ENCODE measurements at places on chromosomes 6 and 20.

DNA sequence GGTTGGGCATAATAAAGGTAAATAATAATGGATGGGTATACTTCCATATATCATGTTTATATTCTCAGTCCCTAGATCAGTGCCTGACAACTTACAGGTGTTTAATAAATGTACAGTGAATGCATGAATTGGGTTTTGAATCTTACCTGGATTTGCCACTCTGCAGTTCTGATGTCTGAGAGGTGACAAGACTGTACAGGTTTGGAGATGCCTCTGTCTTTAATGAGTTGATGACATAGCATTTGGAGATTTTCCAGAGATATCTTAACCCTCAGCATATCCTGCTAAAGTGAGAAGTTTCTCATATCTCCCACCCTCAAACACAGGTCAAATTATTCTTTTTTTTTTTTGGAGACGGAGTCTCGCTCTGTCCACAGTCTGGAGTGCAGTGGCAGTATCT lies 2.2 kb downstream of the ANKS1A start:
- DNase-seq: no peak

- no peak for DNase-seq
Observed at GRCh38 chr20:4602297-4602631, 119.4 kb upstream of the PRND start.

DNA sequence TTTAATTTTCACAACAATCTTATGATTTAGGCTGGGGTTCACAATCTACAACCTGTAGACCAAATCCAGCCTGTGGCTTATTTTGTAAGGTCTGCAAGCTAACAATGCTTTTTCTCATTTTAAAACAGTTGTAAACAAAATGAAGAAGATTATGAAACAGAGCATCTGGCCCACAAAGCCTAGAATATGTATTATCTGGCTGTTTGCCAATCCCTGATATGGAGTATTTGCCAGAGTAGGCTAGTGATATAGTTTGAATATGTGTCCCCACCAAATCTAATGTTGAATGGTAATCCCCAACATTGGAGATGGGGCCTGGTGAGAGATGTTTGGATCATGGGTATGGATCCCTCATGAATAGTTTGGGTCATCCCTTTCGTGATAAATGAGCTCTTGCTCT lies 201.8 kb downstream of the DHX35 start:
- no peak for DNase-seq

DNA sequence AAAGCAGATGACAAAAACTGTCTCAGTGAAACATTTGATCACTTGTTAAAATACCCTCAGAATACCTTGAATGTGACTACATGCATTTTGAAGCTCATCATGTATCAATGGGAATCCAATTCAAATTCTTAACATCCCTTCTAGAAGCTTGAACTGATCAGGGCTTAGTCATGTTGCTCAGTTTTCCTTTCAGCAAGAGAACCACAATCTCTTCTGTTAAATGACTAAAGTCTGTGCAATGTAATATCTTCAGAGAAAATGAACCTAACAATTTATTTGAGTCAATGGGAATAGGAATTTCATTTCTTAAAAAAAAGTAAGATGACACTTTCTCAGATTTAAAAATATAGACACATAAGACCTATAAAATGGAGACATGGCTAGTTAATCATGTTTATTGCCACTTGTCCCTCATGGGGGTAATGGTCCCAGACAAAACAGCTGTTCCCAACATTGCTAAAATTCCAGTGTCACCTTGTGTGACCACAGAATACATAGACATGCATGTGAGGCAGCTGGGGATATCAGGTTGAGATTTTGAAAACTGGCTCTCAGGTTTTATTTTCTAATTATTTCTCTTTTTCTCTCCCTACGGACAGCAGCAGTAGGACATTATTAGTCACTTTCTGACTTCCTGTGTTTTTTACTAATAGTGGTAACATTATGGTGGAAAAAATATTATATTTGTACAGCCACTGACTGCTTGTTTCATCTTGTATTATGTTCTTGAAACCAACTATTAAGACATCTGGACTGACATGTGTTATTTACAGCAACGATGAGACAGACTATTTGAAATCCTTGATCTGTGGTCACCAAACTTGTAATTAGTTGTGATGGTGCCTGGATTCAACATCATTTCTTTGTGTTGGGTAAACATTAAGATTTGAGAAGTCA lies 192.5 kb downstream of the COL9A1 start:
- DNase-seq: no peak

DNA sequence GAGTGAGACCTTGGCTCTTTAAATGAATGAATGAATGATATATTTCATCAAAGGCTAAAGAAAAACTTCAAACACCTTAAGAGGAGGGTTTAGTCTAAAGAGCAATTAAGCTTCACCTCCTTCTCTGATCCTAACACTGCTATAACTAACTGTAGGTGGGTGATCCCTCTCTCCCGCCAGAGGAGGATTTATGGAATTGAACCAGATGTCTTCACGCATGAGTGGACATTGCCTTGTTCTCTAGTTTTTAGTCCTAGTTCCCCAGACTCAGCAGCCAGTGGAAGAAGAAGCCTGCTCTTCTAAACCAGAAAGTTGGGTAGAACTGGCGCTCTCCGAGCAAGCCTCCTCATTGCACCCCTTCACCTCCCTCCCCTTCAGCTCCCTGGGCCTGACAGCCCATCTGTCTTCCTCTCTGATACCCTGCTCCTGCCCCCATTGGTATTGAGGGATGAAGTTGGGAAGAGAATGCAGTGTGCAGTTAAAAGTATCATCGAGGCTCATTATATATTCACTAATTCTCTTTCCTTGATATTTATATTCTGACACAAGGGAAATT lies 142.7 kb downstream of the ARID1B start:
- no peak for DNase-seq

DNA sequence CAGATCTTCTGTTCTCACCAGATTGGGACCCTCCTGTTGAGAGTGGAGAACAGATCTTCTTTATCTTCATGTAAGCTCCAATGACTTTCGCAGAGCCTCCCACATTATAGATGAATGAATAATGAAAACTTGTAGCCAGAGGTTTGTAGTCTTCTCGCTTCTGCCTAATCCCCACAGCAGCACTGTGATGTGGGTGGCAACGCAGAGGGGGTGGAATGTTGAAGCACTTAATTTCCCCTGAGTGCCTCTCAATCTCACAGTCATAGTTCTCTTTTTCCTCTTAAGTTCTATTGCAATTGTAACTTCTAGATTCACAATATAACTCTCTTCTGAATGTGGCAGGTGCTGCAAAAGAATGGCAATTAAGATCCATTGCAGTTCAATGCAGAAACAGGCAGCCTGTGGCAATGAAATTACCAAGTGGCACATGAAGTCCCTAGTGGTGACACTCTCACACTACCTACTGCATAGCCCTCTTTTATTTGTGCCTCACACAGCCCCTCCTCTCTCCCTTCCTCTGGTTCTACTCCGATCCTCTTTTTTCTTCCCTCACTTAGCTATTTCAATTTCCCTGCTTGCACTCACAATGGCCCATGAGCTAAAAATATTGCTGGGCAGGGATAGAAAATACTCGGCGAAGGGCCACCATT lies 281.9 kb downstream of the UBE3D start:
- no peak for DNase-seq

GRCh38 chr6:19368511-19368910 lies 468.7 kb upstream of the ID4 start:
- no peak for DNase-seq

GRCh38 chr20:49529470-49529869 lies 38.5 kb downstream of the PTGIS start:
- no peak for DNase-seq

DNA sequence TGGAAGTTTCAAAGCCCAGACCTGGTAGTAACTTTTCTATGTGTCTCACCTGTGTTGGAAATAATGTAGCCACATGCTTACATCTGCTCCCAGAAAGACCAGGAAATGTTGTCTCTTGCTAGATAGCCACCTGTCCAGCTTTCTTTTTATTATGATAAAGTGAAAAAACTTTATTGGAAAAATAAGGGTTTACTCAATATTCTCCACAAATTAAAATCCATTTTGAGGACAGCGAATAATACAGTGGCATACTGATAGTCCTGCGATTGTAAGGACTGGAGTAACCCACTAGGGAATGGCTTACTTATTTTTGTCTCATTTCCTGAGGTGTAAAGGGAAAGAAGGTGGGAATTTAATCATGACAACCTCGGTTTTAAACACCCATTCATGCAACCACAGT lies 100.1 kb downstream of the HFE start:
- DNase-seq: no peak

DNA sequence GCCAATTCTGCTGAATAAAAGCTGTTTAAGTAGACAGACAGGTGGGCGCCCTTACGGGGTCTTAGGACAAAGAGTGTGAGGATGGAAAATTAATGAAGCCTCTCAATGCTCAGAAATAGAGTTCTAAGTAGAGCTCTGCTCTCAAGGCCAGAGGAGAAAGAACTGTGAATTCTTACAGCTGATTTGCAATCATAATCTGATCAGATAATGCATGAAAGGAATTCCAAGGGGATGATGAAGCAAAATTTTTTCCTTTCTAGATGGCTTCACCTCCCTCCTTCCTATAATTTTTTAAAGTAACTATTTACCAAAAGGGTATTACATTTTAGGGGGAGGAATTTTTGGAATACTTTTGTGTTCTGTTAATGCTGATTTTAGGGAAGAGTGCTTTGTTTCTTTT lies 308.1 kb upstream of the HS3ST5 start:
- DNase-seq: no peak

DNA sequence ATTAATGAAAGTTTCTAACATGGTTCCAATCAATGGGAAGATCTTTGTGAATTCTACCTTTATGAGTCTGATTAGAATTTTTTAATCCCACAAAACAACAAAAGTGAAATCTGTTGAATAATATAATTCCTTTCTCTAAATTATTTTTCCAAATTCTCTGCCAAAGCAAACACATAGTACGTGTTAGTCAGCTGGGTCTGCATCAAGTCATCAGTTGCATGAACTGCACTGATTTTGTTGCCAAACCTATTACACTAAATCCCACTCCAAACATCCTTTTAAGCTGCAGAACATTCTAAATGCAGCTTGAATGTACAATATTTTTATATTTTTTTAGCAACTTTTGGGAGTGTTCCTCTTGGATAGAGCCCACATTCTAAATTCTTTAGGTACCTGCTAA lies 199.0 kb upstream of the HSF2 start:
- DNase-seq: no peak

DNA sequence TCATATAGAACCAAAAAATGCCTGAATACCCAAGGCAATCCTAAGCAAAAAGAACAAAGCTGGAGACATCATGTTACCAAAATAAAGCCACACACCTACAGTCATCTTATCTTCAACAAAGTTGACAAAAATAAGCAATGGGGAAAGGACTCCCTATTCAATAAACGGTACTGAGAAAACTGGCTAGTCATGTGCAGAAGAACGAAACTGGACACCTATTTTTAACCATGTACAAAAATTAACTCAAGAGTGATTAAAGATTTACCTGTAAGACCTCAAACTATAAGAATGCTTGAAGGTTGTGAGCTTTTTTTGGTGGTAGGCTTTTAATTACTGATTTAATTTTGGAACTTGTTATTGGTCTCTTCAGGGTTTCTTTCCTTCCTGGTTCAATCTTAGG lies 236.0 kb upstream of the DEFB112 start:
- DNase-seq: no peak

GRCh38 chr6:73648166-73648565 lies 5.6 kb downstream of the SLC17A5 start:
- DNase-seq: no peak

DNA sequence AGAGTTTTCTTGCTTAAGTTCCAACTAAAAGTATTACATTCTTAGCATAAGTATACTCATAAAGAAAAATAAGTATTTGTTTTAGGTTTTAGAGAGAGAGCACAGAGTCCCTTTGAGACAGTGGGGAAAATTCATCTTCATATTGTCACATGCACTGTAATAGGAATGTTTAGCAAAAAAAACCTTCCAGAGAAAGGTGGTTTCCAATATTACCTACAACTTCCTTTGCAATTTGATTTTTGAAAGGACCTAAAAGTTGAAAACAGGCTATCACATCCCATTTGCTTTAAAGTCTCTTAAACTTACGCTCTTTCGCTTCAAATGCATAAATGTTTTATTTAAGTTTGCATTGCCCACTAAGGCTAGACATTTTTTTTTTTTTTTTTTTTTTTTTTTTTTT lies 86.4 kb downstream of the OPRM1 start:
- no peak for DNase-seq

DNA sequence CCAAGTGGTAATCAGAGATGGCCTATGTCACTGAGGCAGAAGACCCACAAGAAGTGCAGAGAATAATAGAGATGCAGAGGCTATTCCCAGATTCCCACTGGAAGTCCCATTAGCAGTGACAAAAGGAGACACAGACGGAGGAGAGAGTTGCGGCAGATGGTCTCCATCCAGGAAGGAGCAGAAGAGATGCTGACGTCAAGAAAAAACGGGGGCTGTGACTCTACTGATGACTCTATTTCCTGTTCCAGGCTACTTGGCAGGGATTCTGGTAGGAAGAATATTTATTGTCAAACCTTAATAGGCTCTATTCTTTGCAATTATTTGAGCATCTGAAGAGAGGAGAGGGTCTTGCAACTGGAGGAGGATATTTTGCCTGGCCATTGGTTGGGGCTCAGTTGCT lies 246.0 kb upstream of the ECI2 start:
- DNase-seq: no peak

DNA sequence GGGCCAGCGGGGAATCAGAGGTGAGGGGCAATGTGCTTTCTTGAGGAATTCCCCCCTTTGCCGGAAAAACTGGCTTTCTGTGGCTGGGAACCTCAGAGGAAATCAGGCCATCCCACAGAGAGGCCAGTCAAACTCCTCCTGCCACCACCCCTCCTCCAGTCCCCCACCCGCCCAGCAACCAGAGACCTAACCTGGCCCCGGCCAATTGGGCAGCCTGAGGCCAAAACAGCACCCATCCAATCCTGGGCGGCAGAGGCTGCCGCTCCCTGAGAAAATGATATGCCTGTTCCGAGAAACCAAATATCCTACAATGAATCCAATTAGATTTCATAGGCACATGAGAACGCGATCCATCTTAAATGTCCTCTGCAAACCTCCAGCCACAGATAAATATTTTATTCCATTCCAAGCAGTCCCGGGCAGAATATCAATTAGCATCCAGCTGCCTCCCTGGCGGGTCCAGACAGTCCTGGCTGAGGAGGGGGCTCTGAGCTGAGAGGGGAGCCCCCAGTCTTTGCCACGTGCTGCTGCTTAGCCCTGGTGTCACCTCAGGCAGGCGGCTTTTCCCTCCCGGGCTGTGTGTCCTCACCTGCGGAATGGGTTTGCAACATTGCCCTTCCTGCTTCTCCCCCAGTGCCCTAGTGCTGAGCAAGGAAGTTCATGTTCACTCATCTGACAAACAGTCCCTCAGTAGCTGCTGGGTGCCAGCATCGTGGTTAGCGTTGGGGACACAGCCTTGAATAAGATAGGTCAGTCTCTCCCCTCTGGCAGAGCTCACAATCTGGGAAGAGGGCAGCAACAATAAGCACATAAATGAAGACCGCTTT lies 95.0 kb downstream of the DLGAP4 start:
- DNase-seq: no peak

Data from germinal center (tissue), 1 donor.